Right renal pelvis (tissue), 4 donors: ENCODE measurements at places on chromosomes 13 and 19.

- no peak for DNase-seq
Observed at GRCh38 chr13:114130837-114131582, 1.4 kb downstream of the RASA3 start.

GRCh38 chr13:111900390-111901131 is 166.4 kb upstream of the SOX1 start:
- DNase-seq: no peak

DNA sequence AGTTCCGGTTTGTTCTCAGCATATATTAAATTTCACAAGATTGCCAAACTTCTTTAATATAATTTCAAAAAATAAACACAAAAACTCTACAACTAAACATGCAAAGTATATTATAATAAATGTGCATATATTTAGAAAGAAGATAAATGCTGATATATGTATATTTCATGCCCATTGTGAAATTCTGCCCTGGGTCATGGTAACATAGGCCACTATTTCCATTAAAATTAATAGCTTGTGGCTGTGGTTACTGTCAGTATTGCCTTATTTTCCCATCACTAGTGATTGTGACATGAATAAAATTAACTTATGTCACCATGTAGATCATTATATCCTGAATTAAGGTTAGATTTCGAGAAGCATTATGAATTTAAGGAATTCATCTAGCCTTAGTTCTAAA is 410.9 kb downstream of the DACH1 start:
- DNase-seq: no peak

GRCh38 chr13:76471486-76471885 is 414.7 kb downstream of the KCTD12 start:
- DNase-seq: no peak

DNA sequence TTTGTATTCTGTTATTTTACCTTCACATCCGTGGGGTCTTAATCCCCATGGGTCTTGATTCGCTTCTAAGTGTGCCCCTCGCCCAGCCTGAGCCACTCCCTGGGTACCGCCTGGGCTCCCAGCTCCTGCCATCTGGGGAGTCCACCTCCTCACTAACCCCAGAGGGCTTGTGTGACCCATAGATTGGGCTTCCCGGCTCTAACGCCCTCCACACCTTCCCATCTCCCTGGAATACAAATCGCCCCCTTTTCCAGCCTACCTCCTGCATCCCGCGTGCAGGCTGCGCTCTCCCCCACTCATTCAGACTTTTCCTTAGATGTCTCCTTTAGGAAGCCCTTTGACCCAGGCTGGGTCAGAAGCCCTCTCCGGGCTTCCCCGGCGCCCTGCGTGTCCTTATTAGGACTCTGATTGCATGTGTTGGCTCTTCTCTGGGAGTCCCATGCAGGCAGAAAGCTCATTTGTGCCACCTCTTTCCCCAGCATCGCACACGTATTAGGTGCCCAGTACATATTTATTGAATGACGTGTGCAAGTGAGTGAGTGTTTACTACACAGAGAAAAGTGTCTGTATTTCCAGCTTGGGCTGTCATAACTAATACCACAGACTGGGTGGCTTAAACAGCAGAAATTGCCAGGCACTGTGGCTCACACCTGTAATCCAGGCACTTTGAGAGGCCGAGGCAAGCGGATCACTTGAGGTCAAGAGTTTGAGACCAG is 757 bp downstream of the CCDC124 start:
- no peak for DNase-seq

DNA sequence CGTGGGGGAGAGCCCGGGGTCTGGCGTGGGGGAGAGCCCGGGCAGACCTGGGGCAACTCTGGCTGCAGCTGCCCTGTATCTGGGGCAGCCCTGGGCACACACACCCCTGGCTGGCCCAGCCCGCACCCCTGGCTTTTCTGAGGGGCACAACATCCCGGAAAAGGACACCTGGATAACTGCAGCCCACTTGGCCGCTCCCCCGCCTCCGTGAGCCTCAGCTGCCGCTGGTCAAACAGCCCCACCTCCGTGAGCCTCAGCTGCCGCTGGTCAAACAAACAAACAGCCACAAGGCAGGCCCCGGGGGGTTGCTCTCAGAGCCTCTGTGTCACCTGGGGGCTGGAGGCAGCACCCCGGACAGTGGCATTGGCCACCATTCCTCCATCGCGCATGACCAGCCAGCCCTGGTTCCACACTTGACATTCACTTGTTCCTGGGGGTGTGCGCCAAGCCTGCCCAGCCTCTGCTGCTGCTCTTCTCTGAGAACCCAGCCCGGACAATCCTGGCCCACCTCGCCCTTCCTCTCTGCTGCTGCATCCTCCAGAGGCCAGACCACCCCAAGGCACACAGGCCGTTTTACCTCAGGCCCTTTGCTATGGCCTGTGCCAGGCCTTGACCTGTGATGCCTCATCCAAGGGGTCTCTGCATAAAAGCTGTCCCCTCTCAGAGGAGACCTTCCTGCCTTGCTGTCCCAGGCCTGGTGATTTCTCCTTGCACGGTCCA is 19.9 kb downstream of the CEBPG start:
- no peak for DNase-seq

GRCh38 chr19:54691582-54692297 is 29.0 kb downstream of the LILRB4 start:
- no peak for DNase-seq

DNA sequence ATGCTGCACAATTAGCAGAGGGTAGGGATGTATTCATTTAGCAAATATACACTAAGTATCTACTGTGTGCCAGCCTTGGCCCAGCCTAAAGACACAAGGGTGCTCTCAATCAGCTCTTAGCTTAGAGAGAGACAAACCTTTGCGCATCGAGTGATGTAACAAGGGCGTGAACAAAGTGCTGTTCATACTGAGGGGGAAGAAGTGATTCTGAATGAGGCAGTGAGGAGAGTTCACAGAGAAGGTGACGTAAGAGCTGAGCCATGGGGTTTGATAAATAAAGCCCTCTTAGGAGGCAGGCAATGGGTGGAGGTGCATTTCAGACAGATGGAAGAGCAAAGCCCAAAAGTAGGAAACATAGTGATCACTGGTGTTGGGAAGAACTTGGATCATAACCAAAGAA is 68.5 kb downstream of the FLT1 start:
- DNase-seq: no peak

DNA sequence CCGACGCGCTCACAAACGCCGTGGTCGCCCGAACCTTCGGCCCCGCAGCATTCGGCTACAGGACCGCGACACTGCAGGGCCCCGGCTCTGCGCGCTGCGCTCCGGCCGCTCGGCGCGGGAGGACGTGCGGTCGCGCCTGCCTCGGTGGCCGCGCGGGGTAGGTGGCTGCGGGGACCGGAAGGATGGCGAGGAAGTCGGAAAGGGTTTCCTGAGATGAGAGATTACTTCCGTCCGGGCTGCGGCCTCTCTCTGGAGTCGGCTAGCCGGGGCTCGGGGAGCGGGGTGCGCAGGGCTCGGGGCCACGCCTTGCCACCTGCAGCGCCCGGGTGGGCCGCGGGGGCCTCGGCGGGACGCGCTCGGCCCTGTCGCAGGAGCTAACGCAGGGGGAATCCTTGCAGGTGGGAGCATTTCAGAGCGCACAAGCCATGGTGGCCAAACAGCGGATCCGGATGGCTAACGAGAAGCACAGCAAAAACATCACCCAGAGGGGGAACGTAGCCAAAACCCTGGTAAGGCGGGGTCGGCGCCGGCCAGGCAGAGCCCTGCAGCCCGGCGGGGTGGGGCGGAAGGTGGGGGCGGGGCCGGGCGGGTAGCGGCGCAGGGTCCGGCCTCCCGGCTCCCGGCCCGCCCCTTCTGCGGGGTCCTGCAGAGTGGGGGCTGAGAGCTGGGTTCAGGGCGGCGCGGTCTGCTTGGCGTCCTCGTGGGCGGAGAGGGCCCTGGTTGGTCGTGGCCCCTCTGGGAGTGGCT is at the start of gene SERP2:
Gene SERP2 (plus strand): TSS at position 224 of the 747 bp plus-strand sequence. CDS start 202 bp downstream, at position 426.
- DNase-seq: no peak

- no peak for DNase-seq
Observed at GRCh38 chr13:112710855-112711527, 21.2 kb downstream of the ATP11A start.

- DNase-seq: no peak
Observed at GRCh38 chr13:98044301-98044700, 90.8 kb downstream of the IPO5 start.

DNA sequence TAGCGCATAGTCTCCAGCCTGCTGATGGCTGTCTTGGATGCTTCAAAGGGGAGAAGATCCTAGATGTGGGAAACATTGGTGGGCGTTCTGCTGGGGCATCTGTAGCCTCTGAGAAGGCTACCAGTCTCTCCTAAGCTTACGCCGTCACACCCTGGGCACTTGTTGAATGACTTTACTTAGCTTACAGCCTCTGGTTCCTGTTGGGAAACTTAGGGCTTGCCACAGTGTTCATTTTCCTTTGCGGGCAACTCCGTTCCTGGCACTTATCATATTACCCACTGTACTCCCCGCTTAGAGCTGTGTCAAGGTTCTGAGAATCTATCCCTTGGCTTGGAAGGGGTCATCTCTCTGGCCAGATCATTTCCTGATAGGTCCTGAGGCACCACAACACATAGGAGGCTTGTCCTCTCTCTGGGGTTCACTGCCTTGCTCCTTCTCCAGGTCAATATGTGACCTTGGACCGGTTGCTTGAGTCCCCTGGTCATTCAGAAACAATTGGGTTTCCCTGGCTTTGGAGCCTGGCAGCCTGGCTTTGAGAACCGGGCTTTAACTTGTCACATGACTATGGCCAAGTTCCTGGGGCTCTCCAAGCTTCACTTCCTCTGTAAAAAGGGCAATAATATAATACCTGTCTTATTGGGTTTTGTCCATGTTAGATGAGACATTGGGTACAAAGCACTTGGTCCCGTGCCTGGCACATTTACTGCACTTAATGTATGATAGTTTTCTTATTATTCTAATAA is 20.5 kb upstream of the ALOX5AP start:
- no peak for DNase-seq

- DNase-seq: no peak
Observed at GRCh38 chr13:51453959-51454703, 1.3 kb upstream of the INTS6 start.

DNA sequence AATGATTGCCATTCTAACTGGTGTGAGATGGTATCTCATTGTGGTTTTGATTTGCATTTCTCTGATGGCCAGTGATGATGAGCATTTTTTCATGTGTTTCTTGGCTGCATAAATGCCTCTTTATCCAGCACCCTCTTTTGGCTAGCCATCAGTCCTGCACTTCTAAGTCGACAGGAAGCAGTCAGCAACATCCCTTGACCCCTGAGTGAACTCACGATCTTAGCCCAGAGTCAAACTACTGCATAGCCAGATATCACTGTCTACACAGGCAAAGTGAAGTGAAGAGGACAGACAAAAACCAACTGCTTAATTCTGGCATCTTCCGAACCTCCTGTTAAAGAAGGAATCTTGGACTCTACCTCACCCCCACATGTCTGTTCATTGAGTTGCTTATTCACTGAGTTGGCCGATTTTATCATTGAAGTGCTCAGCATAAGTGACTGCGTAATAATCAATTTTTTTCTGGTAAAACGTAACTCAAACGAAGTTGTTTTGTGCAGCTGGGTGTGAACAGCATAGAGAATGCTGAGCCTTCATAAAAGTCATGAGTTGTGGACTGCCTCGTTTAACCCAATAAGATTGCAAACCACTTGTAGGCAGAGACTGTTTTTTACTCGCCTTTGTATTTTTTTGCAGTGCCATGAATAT is 304.2 kb downstream of the COG6 start:
- DNase-seq: no peak
